OCI-LY7 (cell line): ENCODE measurements at places on chromosomes 2 and 18. TPM values are rescaled to one million over a fixed set of nuclear protein-coding genes. Genes with fewer than 3 reads are reported as not detected.

DNER gene
- total RNA-seq: not detected in 2 replicates

GRCh38 chr2:219491278-219491963 is 7.3 kb upstream of the GMPPA start:
- no peak for DNase-seq

DNA sequence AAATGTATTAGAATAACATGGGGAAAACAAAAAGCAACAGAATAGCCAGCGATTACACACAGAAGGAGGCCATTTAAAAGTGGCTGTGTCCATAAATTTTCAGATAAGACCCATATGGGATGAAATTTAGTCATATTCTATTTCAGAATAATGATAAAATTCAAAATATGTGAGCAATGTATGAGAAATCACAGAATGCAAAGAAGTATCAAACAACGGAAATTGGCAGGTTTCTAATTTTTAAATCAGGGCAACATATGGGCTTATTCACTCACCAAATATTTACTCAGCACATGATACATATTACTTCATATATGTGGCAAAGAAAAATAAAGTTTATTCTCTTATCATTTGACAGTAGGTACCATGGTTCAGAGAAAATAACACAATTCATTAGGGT is 208.5 kb downstream of the GRB14 start:
- no peak for DNase-seq

- no peak for DNase-seq
Observed at GRCh38 chr2:134089454-134089853, 164.4 kb upstream of the MGAT5 start.

GRCh38 chr18:77079954-77080682 is 52.5 kb downstream of the MBP start:
- peak; percentile 60 for DNase-seq

TMEM178A gene
- total RNA-seq: 0.38 and 0.52 TPM in 2 replicates

CXCR1 gene
- total RNA-seq: not detected in 2 replicates

UPP2 gene
- not detected in 2 replicates for total RNA-seq

HSBP1L1 gene
- total RNA-seq: not detected in 2 replicates

SMAD4 gene
- 47.1 and 47.6 TPM in 2 replicates for total RNA-seq

UCN gene
- total RNA-seq: 7.2 and 8.5 TPM in 2 replicates

DNA sequence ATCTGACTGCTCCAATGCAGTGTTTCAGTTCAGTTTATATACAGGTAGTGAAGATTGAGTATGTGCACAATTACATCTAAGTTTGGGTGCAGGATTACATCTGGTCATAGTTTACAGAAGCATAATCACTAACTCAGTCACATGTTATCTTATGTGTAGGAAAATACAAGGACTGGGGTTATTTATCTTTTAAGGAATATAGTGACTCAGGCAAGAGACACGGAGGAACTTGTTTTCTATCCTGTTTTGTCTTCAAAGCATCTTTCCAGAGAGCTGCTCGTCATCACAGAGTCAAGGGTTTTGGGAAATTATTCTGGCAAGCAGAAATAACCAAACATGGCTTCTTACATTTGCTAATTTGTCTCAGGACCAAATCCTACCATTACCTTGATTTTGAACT is 1371.5 kb upstream of the TMEFF2 start:
- no peak for DNase-seq

CFC1B gene
- not detected in 2 replicates for total RNA-seq

AFF3 gene
- total RNA-seq: 131 and 162 TPM in 2 replicates

EMX1 gene
- total RNA-seq: not detected in 2 replicates

CCDC85A gene
- total RNA-seq: not detected in 2 replicates

DNA sequence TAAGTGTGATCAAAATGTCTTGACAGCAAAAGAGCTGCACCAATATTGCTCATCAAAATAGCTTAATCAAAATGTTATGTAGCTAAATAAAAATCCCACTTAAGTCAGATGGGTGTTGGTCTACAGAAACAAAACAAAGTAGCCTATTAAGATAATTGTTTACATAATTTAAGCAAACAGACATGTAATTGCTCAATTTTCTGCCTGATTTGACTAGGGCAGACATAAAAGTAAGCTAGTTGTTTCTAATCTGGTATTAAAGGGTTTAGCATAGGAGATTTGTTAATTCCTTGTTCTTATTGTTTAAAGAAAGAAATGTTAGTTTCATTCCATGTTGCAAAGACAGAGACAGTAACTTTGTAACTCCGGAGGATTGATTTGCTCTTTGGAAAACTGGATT is 11.5 kb upstream of the FEZ2 start:
- DNase-seq: no peak

OLA1 gene
- 107 and 116 TPM in 2 replicates for total RNA-seq

DNA sequence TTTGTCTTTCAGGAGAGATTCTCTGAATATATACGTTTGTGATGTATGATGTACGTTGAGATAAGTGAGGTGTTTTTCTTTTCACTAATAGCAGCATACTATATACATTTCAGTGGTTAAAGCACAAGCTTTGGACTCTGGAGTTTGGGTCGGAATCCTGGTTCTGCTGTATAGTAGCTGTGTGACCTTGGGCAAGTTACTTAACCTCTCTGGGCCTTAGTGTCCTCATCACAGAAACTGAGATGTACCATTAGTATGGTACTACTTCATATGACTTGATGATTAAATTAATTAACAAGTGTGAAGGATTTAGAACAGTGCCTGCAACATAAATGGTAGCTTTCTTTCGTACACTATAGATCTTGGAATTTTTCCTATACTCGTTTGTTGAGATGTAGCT is 258.7 kb downstream of the CDCA7 start:
- DNase-seq: no peak

FAHD2A gene
- 50.9 and 53.0 TPM in 2 replicates for total RNA-seq

ZSWIM2 gene
- total RNA-seq: not detected in 2 replicates

TEKT4 gene
- total RNA-seq: not detected in 2 replicates

DNA sequence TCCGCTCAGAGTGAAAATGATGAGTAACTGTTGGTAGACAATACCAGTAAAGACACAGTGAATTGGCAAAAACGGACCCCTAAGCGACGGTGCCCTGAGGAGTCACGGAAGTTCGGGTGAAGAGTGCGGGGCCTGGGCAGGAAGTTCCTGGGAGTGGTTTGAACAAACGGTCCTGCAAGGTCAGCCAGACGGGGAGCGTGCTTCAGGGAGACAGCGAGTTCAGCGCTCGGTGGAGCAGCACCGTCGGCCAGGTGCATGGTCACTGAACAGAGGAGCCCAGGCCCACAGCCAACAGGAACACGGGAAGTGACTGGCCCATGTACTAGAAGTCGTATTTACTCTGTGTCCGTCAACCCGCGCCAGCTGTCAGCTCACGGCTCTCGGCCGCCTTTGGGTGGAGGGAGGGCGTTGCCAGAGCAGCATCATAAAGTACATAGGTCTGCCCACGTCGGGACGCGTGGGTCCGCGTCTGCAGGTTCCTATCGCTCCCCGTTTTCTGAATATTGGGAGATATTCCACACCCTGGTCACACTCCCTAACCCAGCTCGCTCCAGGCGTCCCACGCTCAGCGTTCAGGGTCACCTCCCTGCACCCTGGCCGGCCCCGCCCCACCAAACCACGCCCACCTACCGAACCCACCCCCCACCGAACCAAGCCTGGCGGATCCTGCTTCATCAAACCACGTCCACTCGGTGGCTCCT is 75.6 kb upstream of the UXS1 start:
- DNase-seq: no peak

RUFY4 gene
- total RNA-seq: not detected in 2 replicates

DNA sequence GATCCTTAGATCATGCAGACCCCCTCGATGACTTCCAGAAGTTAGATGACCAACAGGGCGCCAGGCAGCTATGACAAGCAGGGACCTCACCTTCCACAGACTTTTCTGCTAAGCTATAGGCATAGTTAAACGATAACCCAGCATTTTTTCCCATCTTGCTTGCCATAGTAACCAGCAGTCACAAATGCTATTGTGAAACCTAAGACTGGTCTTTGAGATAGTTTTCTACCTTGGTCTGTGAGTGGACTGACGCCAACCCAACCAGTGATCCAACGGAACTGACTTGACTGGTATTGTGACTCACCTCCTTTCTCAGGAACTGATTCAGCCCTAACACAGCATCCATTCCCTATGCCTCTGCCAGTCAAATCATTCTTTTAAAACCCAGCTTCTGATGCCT is 361.2 kb downstream of the LRRTM4 start:
- no peak for DNase-seq

DNA sequence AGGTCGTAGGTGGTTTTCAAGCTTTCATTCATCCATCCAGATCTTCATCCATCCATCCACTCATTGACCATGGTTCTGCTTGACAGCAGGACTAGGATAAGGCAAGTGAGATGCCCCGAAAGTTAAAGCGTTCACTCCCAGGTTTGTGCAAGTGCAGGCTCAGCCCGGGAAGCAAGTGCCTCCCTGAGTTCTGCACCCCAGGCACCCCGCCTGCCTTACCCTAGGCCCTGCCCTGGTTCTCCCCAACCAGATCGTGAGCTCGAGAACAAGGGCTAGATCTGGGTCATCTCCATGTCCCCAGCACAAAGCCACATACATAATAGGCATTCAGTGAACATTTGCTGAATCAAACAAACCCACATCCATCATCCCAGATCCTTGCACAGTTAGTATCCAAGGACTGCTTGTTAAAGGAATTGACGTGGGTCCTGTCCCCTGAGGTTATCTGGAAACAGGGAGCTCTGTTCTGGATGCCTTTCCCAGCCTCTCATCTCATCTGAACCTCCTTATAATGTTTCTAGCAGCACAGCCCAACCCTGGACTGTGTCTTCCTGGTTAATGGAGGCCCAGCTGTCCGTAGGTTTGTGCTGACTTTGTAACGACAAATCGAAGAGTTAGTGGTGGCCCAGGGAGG is 116.1 kb upstream of the GPC1 start:
- no peak for DNase-seq

TUBB8B gene
- not detected in 2 replicates for total RNA-seq

DNA sequence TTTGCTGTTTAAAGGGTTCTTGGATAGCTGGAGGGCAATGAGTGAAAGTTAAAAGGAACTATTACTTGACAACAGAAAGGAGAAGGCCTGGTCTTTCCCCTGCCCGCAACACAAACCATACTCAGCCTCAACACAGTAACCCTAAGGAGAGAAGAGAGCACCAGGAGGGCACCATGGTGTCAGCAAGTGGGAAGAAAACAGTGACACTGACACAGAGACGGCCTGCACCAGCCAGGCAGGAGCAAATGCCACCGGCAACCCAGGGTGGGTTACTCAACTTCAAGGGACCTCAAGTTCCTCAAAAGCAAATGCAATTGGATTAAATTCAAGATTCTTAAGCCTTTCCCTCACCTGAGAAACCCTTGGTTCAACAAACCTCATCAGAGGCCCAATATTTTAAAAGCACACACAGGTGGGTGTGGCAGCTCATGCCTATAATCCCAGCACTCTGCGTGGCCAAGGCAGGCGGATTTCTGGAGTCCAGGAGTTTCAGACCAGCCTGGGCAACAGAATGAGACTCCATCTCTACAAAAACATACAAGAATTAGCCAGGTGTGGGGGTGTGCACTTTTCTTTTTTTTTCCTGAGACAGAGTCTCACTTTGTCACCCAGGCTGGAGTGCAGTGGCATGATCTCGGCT is 52.3 kb downstream of the TFCP2L1 start:
- DNase-seq: no peak

DNA sequence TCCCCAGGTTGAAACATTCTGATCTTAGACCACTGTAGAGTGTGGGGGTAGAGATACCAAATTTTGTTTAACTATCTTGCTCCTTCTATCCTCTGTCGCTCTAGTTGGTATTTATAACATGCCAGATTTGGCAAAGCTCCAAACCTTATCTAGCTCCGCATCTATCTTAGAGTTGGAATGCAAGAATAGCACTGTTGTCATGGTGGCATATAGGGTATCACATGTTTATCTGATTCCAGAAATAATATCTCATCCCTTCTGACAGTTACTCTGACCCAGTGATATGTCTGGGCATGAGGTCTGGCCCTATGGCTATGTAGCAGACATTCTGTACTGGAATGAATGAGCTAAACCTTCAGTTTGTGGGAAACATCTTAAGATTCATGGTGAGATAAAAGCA is 51.7 kb downstream of the CABYR start:
- DNase-seq: no peak

DNA sequence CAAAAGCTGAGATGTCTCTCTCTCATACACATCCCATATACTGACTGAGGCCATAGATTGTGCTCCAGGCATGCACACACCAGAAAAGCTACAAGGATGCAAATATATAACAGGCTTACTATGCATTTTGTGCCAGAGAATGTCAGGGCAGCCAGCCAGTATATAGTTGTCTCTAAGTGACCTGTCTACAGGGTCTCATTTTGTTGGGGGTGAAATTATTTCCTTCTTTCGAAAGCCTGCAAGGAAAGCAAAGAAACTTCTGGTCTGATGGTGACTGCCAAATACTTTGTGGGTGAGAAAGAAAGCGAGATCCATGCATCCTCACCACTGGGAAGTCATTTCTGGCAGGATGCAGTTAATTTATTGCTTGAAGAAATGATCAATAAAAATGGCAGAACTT is 70.2 kb downstream of the CDCA7 start:
- no peak for DNase-seq

GRCh38 chr2:238433941-238434845 is 7.5 kb downstream of the ASB1 start:
- no peak for DNase-seq

- no peak for DNase-seq
Observed at GRCh38 chr2:133660510-133660909, 92.2 kb upstream of the NCKAP5 start.

DNA sequence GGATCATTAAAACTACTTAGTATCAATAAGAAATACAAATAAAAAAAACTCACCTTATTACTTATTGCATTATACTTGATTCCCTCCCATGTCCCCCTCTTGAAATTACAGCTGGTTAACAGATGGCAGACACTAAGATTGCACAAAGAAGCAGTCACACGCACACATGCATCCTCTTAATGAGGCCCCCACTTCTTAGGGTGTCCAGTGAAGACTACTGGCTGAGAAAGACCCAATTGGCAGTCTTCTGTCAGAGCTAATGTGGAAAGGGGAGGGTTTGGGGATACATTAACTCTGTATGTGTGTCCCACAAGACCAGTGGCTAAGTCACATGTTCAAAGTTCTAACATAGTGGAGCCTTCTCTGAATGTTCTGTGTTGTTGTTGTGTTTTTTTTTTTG is 210.7 kb downstream of the MTX2 start:
- DNase-seq: no peak

DNA sequence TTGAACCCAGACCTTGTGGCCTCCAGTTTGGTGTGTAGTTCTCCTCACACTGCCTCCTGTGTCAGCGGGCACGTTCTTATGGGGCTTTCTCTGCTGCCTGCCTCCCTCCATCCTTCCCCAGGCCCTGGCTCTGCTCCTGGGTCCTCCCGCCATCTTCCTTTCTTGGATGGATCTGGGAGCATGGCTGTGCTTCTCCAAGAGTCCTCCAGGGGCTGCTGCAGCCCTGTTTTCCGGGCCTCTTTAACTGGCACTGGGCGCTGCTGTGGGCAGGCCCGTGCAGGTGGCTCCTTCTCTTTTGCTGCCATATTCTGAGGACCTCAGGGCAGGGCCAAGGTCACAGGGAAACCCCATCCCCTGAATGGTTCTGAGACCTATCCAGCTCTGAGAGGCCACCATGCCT is 17.8 kb downstream of the THNSL2 start:
- DNase-seq: no peak
